T-helper 17 cell (primary cell): ENCODE measurements at places on chromosomes 3 and 15.

GRCh38 chr3:120025520-120025919, 68.7 kb downstream of the GSK3B start:
- no peak for DNase-seq

DNA sequence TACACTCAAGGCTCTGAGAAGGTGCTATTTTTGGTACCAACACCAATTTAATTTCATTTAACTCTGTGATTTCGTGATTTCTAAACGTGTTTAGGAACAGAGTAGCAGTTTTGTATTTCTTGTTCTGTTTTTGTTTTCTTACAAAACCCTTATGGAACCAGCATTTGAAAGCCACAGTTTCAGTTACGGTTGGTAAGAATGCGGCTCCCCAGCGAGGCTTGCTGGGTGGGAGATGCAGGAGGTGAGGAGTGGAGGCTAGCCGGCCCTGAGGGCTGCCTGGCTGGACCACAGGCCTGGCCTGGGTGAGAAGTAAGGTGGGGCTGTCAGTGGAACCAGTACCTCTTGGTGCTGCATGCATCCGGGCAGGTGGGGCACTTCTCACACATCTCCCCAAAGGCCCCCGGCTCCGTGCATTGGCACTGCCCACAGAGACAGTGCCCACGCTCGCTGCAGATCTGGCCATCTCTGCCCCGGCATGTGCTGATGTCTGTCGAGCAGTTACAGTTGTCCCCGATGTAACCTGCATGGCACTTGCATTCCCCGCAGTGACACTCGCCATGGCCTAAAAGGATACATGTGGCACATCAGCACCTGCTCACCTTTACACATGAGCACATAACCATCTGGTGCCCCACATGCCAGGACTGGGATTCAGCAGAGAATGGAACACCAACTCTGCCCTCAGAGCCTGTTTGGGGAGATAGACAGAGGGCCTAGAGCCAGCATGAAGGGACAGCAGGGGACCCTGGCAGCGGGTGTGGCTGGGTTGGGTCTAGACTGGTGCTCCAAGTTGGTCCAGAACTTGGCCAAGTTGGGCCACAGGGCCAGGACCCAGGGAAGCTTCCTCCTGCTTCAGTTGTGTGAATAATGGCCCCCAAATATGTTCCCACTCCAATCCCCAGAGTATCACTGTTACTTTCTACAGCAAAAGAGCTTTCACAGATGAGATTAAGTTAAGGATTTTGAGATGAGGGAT, 43.4 kb downstream of the UMPS start:
- no peak for DNase-seq

DNA sequence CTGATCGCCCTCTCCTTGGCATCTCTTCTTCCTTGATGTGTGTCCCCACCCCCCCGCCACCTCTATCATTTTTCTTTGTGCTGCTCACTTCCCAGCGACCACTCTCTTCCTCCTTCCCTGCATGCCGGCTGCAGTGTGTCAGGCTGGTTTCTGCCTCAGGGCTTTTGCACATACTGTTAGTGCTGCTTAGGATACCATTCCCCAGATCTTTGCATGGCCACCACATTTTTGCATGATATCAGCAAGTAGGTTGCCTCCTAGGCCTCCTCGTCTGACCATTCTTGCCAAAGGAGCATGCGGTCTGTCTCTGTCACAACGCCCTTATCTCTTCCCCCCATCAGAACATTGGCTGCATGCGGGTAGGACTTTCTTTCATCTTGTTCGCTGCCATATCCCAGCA, 12.5 kb downstream of the FBLN2 start:
- no peak for DNase-seq

- DNase-seq, result no peak
These were observed 126.0 kb downstream of the MYLK start for GRCh38 chr3:123758081-123758564.

- DNase-seq, result no peak
These were observed 27.6 kb downstream of the LRIG1 start for GRCh38 chr3:66473181-66473580.

- DNase-seq, result no peak
These were observed 260.9 kb upstream of the HES1 start for GRCh38 chr3:193874997-193875593.

DNA sequence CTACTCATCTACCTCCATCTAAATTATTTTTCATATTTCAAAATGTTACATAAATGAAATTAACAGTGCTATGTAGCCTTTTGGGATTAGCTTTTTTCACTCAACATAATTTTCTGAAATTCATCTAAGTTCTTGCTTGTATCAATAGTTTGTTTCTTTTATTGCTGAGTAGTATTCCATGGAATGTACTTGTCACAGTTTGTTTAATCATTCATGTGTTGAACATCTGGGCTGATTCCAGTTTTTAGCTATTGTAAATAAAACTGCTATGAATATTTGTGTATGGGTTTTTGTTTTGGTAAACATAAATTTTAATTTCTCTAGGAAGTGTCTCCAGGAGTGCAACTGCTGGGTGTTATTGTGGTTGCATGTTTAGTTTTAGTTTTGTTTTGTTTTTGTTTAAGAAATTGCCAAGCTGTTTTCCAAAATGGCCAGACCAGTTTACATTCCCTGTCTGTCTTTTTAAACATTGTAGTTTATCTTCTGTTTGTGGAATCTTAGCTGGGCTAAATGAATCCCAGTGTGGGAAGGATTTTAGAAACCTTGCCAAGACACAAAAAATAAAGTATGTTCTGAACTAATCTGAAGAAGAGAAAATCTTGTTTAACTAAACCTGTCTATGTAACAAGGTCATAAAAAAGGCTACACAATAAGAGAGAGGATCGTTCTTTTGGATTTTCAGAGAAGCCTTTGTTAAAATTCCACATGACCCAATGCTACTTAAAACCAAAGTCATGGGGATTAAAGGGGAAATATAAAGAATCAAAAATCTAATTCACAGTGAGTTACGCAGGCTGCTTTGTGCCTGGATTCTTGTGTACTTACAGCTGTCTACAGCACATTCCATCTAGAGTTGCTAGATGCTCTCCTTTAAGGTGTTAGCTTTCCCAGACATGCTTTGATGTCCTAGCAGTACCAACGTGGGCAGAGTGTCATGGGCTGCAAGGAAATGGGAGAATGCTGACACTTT, 129.2 kb upstream of the SUCLG2 start:
- DNase-seq, result no peak

DNA sequence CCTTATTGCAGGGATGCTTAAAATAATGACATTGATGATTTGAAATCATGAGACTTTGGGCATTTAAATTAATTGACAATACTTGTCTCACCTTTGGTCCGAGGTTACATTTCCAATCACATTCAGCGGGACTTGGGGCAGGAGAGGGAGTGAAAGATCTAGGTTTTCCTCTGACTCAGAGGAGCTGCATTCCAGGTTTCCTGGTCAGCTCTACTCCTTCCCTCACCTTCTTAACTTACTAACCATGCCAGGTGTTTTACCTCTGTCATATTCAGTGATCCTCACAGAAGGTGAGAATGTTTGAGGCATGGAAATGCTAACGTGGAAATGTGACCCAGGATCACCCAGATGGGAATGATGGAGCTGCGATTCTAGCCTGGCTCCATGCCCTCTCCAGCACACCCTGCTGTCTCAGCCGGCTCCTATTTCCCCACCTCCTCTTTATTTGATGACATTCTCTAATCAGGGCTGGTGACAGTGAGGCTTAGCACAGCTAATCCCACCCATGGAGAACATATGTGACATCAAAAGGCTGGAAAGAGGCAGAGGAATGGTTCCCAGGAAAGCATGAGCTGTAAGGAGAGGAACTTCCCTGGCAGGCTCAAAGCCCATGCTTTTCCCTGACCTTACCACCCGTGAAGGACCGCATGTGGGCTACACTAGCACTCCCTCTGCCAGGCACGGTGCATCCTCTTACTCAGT, 38.7 kb downstream of the THSD4 start:
- DNase-seq, result no peak

DNA sequence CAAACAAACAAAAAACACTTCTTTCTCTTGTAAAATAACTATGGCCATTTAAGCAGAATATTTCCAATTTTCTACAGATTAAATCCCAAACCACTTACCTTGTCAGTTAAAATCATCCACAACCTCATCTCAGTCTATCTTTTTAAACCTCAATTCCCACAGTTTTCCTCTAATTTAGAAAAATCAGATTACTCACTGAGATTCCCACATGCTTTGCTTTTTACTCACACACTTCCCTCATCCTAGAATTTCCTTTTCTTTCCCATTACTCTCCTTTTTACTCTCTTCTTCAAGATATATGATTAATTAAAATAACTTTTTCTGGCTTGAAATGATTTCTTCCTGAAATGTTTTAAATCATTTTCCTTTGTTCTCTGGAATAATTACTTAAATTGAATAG, 790.7 kb downstream of the ROBO1 start:
- no peak for DNase-seq

- DNase-seq, result no peak
These were observed 194.8 kb downstream of the WDR72 start for GRCh38 chr15:53564647-53565046.

- DNase-seq, result no peak
These were observed 74.0 kb upstream of the TNFAIP8L3 start for GRCh38 chr15:51168700-51169099.

GRCh38 chr3:56998076-56998529, 62.4 kb upstream of the SPATA12 start:
- no peak for DNase-seq

GRCh38 chr3:185332026-185332735, 30.8 kb upstream of the MAP3K13 start:
- DNase-seq, result no peak

- no peak for DNase-seq
These were observed 203.2 kb upstream of the ICE2 start for GRCh38 chr15:60682115-60682514.

DNA sequence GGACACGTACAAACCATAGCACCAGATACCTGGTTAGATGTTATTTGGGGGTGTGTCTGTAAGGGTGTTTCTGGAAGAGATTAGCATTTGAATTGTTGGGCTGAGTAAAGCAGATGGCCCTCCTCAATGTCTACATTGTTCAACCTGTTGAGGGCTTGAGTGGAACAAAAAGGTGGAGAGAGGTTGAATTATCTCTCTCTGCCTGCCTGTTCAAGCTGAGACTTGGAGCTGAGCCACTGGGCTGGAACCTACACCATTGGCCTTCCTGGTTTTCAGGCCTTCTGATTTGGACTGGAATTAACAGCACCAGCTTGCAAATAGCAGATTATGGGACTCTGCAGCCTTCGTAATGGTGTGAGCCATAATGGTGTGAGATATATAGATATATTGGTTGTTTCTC, 71.3 kb upstream of the CORO2B start:
- DNase-seq, result no peak

- no peak for DNase-seq
These were observed at the start of gene IL17RC for GRCh38 chr3:9916734-9917680. IL17RC (plus strand) TSS chr3:9917098; CDS start chr3:9917316, 218 bp downstream.

- DNase-seq, result no peak
These were observed 80.0 kb downstream of the SQOR start for GRCh38 chr15:45714590-45715488.

DNA sequence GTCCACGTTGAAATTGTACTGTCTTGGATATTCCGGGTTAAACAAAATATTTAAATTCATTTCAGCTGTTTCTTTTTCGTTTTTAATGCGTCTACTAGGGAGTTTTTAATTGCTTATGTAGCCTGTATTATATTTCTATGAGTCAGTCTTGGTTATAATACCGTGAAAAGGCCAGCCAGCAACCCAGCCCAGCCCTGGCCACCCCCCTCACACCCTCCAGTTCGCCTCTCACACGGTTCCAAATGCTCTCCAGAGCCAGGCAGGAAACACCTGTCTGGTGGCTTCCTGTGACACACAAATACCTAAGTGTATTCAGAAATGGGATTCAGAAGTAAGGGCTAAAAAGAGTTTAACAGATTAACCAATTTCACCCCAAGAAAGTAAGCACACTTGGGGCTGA, 4.4 kb downstream of the SH3BP5 start:
- no peak for DNase-seq

DNA sequence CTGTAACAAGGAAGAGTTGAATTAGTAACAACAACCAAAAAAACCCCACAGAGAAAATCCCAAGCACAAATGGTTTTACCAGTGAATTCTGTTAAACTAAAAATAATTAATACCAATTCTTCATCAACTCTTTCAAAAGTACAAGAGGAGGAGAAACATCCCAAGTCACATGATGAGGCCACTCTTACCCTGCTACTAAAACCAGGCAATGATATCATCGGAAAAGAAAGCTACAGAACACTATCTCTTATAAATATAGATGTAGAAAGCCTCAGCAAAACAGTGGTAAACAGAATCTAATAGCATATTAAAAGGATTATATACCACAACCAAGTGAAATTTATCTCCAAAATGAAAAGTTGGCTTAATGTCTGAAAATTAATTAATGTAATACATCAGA, 168.1 kb upstream of the SLCO3A1 start:
- DNase-seq, result no peak

- DNase-seq, result no peak
These were observed 109.8 kb upstream of the TSPAN3 start for GRCh38 chr15:77180757-77181156.

DNA sequence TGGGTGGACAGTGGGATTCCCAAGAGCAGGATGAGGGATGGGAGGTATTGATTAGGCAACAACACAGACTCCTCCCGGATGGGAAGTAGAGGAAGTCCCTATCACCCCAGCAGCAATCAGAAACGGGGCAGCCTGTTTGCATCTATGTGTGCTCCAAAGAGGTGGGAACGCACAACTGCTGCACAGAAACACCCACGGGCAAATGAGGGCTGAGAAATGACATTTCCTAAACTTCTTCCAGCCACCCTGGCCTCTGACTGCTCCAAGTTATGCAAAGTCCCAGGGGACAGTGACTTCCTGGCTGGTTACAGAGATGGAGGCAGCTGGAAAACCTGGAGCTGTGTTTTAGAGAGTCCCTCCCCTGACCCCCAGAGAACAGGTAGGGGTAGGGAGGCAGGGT, 42.6 kb downstream of the HCN4 start:
- DNase-seq, result no peak

DNA sequence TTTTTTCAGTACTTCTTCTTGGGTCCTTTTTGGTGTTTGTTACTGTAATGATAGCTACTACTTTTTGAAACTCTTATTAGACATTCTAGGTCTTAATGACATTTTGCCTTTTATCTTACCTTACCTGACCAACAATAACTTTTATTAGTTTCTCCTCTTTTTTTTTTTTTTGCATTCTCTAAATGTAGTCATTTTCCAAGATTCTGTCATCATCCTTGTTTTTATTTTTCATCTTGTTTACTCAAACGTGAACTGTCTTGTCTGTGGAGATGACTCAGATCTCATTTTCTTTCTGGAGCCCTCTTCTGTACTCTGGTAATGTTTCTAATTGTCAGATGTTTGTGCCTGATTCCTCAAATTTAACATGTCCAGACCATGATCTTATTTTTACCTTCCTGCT, 2.9 kb downstream of the ABHD5 start:
- DNase-seq, result no peak
